Stimulated activated CD4-positive, alpha-beta T cell treated with anti-CD3 and anti-CD28 coated beads, Interleukin-15, amount 100 ng/mL, for 1 hour (primary cell): ENCODE measurements at places on chromosomes 2 and 18.

DNA sequence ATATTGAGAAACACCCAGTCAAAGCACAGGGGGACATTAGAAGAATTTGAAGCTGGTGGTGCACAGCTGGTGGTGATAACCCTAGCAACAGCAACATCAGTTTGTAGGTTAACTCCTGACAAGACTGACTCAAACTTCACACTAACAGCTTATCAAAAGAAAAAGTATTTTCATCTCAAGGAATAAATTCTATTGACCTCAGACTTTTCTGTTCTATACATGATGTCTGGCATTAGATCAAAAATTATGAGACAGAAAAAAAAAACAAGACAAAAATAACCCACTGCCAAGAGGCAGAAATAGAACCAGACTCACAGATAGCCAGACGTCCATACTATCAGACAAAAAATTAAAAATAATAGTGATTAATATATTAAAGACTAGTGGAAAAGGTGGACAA is 126.1 kb downstream of the COL6A3 start:
- DNase-seq: no peak

GRCh38 chr18:63069496-63069895 is 250.1 kb downstream of the BCL2 start:
- DNase-seq: no peak

- no peak for DNase-seq
Observed at GRCh38 chr2:200470230-200470629, 39.6 kb downstream of the KCTD18 start.

DNA sequence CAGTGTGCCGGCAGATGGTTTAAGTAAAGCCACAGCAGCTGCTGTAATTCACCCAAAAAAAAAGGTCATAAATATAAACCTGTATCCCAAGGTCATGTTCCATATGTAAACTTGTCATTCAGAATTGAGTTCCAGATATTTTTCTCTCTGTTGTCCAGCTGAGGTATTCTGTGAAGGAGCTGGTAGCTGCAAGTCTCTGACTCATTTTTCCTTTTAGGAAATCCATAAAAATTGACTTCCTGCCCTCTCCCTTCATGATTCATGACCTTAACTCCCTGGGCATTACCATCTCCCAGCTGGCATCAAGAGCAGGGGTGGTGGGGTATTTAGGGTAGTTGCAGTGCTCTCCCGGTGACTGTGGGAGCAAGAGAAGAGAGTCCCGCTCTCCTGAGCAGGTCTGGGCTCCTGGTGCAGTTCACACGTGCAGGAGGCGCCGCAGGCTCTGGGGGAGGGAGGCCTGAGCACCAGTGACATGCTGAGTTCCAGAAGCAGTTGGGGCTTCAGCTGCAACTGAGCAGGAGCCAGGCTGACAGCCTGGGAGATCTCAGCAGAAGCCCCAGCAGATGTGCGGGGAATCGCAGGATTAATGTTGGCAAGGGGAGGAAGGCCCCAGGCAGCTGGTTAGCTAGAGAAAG is 192.6 kb downstream of the MGAT5 start:
- no peak for DNase-seq

DNA sequence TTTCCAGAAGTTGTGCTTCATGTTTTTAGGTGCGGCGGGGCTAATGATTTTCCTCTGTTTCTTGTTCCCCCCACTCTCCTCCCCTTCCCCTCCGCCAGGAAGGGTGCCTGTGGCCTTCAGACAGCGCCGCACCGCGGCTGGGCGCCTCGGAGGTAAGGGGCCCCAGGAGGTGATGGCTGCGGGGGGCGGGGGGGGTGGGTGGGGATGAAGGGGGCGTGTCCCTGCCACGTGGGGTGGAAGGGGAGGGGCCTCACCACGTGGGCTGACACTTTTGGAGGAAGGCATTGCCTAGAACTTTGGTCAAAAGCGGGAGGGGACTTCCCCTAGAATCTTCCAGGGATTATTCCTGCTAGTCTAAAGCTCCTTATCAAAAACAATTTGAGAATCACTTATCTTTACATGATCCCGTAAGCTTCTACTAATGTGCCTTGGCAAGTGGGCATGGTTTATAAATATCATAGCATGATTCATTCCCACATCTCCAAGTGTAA is 83.1 kb downstream of the FAM210A start:
- DNase-seq: no peak

- no peak for DNase-seq
Observed at GRCh38 chr2:16195681-16196070, 255.3 kb downstream of the MYCN start.

DNA sequence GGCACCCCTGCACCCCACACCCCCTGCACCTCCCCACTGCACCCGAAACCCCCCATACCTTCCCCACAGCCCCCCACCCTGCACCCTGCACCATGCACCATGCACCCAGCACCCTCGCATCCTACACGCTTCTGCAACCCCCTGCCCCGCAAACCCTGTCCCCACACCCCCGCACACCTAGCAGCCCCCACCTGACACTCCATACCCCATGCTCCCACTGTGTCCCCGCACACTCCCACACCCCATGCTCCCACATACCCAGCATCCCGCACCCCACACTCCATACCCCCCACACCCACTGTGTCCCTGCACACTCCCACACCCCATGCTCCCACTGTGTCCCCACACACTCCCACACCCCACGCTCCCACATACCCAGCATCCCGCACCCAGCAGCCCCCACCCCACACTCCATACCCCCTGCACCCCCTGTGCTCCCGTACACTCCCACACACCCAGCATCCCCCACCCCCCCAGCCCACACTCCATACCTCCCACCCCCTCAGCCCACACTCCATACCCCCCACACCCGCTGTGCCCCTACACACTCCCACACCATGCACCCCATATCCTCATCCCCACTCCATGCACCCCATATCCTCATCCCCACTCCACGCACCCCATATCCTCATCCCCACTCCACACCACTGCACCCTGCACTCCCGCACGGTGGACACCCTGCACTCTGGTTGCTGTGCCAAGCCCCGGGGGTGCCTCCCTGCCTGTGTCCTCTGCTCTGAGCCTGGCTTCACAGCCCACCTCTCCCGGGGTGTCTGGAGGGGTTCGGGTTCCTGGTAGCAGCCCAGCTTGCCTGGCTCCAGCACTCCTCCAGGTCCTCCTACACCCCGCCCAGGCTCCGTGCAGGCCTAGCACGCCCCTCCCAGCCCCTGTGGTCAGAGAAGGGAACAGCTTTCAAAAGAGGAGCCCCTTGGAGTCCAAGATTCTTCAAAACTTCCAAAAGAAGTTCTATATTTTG is 93.9 kb upstream of the CTDP1 start:
- no peak for DNase-seq

GRCh38 chr2:72830273-72830672 is 4.4 kb upstream of the EXOC6B start:
- no peak for DNase-seq

- no peak for DNase-seq
Observed at GRCh38 chr18:13371689-13372418, 153.3 kb downstream of the LDLRAD4 start.

- DNase-seq: no peak
Observed at GRCh38 chr18:38957736-38958135, 1392.1 kb upstream of the CELF4 start.

DNA sequence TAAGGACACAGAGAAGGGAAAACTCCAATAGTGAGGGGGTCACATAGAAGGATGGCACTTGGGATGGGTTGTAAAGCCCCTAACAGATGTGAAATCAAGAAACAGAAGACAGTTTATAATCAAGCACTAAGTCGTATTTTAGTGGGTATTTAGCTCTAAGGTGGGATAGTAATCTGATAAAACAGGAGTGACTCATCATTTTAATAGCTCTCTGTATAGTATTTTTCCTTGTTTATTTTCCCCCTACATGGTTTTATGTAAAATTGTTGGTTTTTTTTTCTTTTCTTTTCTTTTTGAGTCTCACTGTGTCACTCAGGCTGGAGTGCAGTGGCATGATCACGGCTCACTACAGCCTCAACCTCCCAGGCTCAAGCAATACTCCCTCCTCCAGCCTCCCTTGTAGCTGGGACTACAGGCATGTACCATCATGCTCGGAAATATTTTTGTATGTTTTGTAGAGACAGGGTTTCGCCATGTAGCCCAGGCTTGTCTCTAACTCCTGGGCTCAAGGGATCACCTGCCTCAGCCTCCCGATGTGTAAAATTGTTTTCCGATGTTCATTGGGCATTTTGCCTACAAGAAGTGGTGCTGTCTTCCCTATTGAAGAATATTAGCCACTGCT is 142.6 kb upstream of the SERPINE2 start:
- DNase-seq: no peak

DNA sequence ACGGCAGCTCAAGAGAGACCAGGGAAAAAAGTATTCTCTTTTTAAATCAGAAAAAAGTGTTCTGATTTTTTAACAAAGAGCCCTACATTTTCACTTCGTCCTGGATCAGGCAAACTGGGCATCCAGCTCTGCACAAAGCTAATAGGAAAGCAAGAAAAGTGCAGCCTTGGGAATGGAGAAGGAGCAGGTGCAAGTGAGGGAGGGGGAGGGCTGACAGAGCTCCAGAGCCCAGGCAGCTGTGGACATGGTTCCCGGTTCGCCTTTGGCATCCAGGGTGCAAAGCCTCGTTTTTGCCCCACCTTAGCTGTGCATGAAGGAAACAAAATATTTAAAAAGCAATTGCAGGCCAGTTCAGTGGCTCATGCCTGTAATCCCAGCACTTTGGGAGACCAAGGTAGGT is 82.2 kb downstream of the FAM124B start:
- no peak for DNase-seq
